ENCODE measurements at places on chromosomes 2 and 18.

GRCh38 chr18:9952633-9953416, 39.0 kb downstream of the VAPA start:
- no peak for DNase-seq

- DNase-seq, result no peak
These were observed 66.8 kb upstream of the SEC11C start for GRCh38 chr18:59072727-59073421.

DNA sequence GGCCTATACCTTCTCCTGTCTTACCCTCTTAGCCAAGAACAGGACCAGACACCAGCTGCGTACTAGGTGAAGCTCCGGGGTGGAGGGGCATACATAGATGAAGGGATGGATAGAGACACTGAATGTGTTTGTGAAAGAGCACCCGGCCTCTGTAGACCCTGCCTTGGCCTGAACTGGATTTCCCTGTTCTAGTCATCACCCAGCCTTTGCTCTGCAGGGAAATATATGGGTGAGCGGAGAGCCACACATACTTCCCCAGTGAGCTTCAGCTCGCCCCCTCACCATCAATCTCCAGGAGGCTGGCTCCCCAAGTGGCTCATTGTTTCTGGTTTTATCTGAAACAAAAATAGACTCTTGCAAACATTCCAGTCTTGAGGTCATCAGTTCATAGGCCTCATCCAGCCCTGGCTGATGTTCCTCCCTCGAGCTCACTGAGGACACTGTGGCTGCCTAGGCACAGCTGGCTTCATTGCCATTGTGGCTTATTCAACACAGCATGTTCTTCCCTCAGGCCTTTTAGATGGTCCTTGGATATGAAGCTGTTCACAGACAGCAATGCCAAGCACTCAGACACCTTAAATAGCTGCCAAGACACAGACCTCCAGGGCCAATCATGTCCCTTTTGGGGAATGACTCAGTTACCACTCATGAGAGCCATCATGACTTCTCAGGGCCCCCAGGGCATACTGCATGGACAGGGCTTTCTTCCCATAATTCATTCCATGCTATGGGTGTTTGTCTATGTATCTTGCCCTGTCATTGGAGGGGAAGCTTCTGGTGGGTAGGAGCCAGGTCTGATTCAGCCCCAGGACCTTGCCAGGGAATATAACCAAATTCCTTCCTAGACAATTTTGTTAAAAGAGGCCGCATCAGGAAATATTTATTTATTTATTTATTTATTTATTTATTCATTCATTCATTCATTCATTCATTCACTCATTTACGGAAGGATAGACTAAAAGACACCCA, 82.4 kb downstream of the TTC32 start:
- DNase-seq, result no peak

- no peak for DNase-seq
These were observed 564.9 kb upstream of the MEX3C start for GRCh38 chr18:51762373-51762772.

GRCh38 chr18:12038082-12038638, 55.5 kb upstream of the ANKRD62 start:
- DNase-seq, result no peak

GRCh38 chr18:69220529-69220928, 180.2 kb upstream of the DOK6 start:
- no peak for DNase-seq

- no peak for DNase-seq
These were observed 85.1 kb downstream of the UGP2 start for GRCh38 chr2:63926815-63927214.

GRCh38 chr2:196275646-196276352, 104.4 kb upstream of the STK17B start:
- no peak for DNase-seq

GRCh38 chr2:9758741-9759140, 84.5 kb upstream of the TAF1B start:
- DNase-seq, result no peak

- no peak for DNase-seq
These were observed 234.2 kb downstream of the CDH2 start for GRCh38 chr18:27942706-27943105.

DNA sequence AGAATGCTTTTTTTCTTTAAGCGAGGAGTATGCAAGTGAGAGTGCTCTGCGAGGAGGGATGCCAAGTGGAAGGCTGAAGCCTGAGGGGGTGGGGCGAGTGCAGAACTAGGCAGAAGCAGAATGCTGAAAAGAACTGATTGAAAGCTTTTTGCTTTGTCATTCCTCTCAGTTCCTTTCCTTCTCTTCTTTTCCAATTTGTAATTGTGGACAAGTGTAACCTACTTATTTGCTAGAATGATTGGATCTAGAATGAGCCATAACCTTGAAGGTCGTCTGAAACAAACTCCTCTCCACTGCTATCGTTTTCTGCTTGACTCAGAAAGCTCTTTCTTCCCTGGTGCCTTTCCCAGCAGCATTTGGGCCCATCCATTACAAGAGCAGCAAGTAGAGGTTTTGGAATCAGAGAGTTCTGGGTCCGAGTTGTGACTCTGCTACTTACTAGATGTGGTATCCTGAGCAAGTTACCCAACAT, 115.3 kb downstream of the METTL8 start:
- no peak for DNase-seq

- DNase-seq, result no peak
These were observed 56.3 kb downstream of the SRBD1 start for GRCh38 chr2:45554742-45555140.

- DNase-seq, result no peak
These were observed 131.4 kb upstream of the MAPRE2 start for GRCh38 chr18:34909637-34910364.

- no peak for DNase-seq
These were observed 427.5 kb downstream of the PARD3B start for GRCh38 chr2:204972606-204973336.

DNA sequence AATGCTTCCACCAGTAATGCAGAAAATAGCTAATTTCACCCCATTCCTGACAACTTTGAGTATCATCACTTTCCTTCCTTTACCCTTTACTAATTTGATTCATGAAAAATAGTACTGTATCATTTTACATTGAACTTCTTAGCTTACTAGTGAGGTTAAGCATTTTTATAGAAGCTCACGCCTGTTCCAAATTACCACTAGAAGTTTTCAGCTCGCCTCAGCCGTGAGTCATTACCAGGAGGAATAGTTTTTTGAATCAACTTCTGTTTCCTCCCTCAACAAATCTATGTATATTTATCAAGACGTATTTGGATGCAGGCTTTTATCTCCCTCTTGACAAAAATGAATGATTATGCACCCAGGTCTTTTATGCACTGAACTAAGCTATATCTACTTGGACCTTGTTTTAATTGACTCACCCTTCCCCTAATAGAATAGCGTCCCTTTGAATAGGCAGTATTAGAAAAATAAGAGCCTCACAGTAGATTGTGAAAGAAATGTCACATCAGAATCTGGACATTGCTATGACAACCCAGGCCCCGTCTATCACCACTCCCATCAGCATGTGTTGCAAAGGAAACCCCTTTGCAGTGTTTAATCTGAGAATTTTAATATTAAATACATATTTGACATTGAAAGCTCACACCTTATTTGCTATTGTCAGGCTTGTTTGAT, 207.4 kb upstream of the NRP2 start:
- DNase-seq, result no peak

DNA sequence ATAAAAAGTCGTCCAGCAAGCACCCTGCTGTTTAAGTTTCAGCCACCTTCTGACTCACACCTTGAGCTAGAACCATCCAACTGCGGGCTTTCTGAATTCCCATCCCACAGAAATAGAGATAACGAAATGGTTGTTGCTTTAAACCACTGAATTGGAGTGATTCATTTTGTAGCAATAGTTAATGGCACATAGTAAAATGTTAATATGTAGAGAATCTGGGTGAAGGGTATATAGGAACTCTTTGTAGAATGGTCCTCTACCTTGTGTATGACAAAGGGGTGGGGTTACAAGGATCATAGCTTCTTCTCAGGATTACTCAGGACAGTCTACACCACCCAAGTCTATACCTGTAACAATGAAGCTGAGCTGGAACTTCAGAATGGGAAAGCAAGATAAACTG, 2.4 kb upstream of the MAPRE3 start:
- no peak for DNase-seq

Measured in CD4-positive, alpha-beta T cell treated with Interleukin-15 for 1 hour (primary cell).